ENCODE measurements at places on chromosomes 13 and 19.

GRCh38 chr19:30450835-30451321 lies 78.7 kb downstream of the ZNF536 start:
- DNase-seq = no peak

- DNase-seq = no peak
Observed at GRCh38 chr13:25494698-25495411, 123.1 kb downstream of the ATP8A2 start.

- no peak for DNase-seq
Observed at GRCh38 chr19:18109733-18110608, 12.4 kb downstream of the MAST3 start.

- DNase-seq = no peak
Observed at GRCh38 chr19:1571358-1571757, 3.2 kb upstream of the MEX3D start.

- DNase-seq = no peak
Observed at GRCh38 chr13:35354285-35354684, 122.2 kb downstream of the MAB21L1 start.

- no peak for DNase-seq
Observed at GRCh38 chr19:52943884-52944643, 18.6 kb downstream of the ZNF816 start.

GRCh38 chr13:80256352-80256932 lies 84.5 kb downstream of the SPRY2 start:
- no peak for DNase-seq

DNA sequence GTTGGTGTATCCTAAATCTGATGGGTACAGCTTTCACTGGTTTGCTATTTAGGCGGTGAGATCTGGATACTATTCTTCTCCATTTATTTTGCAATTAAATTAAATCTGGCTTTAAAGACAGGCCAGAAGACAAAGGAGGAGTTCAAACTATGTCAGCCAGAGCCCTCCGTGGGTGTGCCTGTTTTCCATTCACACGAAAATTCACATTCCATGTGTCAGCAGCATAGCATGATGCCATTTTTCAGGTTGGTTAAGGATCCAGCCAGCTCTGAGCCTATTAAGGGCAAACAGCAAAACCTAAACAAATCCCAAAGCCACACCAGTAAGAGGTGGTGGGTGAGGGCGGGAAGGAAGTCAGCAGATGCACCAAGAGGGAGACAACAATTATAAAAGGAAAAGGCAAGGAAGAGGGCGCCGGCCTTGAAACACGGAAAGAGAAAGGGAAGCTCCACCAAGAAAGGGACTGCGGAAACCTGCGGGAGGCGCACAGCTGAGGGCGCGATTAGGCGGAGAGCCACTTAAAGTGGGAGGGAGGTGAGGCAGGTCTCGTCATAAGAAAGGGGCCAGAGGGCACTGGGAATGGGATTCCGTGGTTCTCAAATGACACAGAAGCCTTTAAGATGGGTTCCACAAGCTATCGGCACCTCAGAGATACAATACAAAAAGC lies 43.0 kb downstream of the CARS2 start:
- no peak for DNase-seq

GRCh38 chr13:40494946-40495620 lies 171.4 kb downstream of the FOXO1 start:
- DNase-seq = no peak

DNA sequence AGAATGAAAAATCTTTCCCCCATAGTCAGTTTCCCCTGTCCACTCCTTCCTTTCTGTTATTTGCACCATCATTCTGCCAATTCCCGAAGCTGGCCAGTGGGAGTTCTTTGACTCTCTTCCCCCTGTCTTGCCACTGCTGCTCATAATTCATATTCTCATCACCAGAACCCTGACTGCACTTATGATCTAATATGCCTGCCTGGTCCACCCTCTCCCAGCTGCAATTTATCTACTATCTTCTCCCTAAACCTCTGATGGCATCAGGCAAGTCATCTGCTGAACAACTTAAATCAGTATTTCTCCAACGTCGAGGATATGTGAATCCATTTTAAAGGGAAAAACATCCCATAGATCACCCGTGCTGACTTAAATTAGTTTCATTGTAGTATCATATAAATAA lies 458.0 kb upstream of the GPC6 start:
- DNase-seq = no peak

DNA sequence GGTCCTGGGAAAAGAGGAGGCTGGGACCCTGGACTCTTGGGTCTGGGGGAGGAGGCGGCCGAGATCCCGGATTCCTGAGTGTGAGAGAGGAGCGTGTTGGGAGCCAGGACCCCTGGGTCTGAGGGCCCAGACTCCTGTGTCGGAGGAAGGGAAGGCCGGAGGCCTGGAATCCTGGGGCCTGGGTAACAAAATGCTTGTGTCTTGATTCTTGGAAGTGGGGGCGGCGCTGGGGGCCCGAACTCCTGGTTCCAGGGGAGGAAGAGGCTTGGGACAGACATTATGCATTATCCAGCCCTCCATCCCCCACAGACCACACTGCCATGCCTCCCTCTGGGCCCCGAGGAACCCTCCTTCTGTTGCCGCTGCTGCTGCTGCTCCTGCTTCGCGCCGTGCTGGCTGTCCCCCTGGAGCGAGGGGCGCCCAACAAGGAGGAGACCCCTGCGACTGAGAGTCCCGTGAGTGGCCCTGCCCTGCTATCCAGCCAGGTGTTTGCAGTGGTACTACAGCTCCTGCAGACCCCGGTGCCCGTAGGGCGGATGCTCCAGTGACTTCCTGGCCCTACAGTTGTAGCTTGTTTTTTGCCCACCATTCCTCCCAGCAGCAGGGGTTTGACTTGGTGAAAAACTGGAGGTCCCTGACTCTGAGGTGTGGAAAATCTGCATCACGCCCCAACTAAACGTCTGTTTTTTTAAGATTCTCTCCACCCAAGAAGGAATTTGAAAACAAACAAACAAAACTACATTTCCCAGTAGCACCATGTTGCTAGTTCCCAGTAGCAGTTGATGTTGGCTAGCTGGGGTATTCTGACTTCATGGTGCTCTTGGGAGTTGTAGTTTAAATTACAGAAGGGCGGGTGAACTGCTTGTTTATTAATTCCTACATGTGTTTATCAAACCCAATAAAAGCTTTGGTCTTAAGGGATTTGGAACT lies 630 bp downstream of the NUCB1 start:
- no peak for DNase-seq

DNA sequence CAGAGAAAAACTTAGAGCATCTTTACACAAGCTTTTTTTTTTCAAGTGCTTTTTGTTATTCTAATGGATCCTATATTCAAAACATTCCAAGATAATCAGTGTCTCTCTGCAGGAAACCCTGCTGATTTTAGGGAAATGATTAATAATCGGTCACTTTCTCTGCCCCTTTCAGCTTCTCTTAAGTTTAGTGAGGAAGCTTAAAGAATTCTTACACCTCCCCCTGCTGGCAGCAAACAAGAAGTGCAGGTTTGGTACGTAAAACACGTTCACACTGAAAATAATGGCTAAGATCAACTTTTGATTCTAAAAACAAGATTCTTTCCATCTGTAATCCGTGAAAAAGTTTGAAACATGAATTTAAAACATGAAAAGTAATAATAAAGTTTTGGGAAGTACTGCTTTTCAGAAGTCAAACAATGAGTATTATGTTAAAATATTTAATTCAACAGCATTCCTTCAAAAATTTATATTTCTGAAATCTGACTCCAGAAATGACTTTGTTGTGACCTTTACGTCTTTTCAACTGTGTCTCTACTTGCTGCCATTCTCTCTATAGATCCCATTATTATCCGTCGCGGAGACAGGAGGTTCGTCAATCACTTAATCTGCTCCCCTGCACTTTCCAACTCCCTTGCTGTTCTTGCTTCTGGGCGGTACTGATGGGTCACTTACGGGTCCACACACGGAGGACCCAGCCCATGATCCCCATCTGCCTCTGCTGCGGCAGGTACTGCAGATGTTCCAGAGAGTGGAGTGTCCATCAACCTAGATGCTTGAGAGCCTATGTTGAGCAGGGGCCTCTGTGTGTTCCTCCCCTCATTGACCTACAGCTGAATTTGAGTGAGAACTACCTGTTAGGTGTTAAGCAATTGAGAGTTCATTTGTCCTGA lies 203.1 kb upstream of the EDNRB start:
- peak; percentile 7 for DNase-seq

DNA sequence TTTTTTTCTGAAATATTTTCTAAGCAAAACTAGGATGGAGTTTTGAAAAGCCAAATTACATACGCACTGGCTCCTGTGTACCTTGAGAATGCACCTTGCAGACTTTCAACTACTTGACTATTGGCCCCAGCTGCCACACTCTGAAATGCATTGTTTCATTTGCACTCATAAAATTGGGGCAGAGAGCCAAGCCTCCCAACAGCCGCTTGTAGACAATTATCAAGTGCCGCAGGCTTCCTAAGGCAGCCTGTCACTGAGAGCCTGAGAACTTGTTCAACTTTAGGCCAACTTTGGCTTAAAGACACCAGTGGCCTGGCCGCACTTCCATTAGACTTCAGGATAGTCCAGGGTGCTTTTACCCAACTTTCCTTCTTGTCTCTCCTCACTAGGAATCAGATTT lies 115.7 kb upstream of the STARD13 start:
- no peak for DNase-seq

GRCh38 chr19:19372656-19373416 lies 32.6 kb upstream of the GATAD2A start:
- DNase-seq = no peak

GRCh38 chr19:45172173-45172572 lies 5.9 kb downstream of the TRAPPC6A start:
- no peak for DNase-seq

- no peak for DNase-seq
Observed at GRCh38 chr19:47363758-47364531, 14.8 kb downstream of the DHX34 start.

DNA sequence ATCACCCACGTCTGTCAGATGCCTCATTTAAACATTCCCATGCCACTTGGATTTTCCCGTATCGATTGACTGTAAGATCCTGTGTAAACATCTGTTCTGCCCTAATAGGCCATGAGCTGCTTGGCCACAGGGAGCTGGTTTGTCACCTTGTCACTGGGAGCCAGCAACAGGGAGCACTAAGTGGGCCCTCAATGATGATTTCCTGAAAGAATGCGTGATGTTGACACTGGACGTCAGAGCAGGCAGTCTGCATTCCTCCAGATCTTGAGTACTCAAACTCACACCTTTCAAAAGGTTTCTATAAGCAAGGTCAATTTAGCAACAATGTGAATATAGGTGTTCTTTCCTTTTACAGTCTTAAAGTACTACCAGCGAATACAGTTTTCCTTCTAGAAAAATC lies 78.8 kb downstream of the TUBGCP3 start:
- no peak for DNase-seq

DNA sequence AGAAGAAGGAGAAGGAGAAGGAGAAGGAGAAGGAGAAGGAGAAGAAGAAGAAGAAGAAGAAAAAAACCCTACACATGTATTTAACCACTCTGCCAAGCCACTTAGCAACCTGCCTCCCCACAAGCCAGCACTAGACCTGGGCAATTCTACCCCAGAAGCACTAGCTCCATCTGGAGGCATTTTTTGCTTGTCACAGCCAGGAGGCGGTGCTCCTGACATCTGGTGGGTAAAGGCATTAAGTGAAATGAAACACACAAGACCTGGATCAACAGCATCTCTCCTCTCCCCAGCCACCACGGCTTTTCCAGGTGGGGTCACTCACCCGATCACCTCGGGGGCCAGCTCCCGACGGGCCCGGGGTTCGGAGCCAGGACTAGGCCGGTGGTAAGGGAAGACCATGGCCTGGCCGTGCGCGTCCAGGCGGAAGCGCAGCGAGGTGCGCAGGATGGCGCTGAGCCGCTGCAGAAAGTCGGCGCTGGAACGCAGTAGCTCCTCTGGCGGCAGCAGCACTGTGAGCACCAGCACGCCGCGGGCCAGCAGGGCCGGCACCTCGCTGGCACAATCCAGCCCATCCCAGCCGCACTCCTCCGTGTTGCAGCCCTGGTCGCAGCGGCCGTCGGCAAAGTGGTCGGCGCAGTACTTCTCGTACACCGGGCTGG lies 26.9 kb downstream of the NOTCH3 start:
- no peak for DNase-seq

DNA sequence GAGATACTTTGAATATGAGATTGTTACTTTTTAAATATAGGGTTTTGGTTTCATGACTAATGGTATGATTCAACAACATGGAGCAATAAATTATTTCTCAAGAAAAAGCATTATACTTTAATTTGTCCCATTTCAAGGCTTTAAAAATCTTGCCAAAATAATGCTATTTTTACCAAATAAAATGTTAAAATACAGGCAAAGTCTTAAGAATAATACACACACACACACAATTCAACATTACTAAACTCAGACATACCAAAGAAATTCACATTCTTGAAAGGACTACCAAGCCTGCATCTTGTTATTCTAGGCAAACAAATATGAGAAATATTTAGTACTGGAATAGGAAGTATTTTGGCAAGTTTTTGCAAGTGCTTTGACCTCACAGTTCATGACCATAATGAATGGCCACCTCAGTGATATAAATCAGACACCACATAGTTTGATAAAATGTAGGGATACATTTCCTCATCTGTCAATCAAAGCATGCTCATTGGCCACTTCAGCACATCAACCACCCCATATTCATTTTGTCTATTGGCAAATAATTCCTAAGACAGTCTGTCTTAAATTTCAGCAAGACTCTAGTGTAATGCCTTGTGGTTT lies 107.2 kb downstream of the NALCN start:
- DNase-seq = no peak

- DNase-seq = no peak
Observed at GRCh38 chr19:6813659-6814058, 41.2 kb downstream of the VAV1 start.

GRCh38 chr13:43389983-43390382 lies 366.6 kb downstream of the DNAJC15 start:
- no peak for DNase-seq

- DNase-seq = no peak
Observed at GRCh38 chr19:3363841-3364500, 2.4 kb upstream of the NFIC start.

GRCh38 chr19:2336528-2337328 lies 8.2 kb downstream of the SPPL2B start:
- DNase-seq = no peak

DNA sequence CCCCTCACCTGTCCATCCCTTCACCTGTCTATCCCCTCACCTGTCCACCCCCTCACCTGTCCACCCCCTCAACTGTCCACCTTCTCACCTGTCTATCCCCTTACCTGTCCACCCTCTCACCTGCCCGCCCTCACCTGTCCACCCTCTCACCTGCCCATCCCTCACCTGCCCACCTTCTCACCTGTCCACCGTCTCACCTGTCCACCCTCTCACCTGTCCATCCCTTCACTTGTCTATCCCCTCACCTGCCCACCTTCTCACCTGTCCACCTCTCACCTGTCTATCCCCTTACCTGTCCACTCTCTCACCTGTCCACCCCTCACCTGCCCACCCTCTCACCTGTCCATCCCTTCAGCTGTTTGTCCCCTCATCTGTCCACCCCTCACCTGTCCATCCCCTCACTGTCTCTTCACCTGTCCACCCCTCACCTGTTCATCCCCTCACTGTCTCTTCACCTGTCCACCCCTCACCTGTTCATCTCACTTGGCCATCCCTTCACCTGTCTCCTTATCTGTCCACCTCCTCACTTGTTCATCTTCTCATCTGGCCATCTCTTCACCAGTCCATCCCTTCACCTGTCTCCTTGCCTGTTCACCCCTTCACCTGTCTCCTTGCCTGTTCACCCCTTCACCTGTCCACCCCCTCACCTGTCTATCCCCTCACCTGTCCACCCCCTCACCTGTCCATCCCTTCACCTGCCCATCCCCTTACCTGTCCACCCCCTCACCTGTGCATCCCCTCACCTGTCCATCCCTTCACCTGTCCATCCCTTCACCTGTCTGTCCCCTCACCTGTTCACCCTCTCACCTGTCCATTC lies 12.7 kb upstream of the KANK2 start:
- no peak for DNase-seq

GRCh38 chr13:24670961-24671381 lies 9.2 kb upstream of the ATP12A start:
- DNase-seq = no peak

- DNase-seq = no peak
Observed at GRCh38 chr19:49573009-49573408, 7.3 kb downstream of the NOSIP start.

All from hypothalamus (tissue), 51 donors.